ENCODE measurements at places on chromosomes 3 and 15. TPM values are rescaled to one million over a fixed set of nuclear protein-coding genes. Genes with fewer than 3 reads are reported as not detected.

GRCh38 chr3:365268-365667 is 168.7 kb downstream of the CHL1 start:
- DNase-seq, result no peak

DNA sequence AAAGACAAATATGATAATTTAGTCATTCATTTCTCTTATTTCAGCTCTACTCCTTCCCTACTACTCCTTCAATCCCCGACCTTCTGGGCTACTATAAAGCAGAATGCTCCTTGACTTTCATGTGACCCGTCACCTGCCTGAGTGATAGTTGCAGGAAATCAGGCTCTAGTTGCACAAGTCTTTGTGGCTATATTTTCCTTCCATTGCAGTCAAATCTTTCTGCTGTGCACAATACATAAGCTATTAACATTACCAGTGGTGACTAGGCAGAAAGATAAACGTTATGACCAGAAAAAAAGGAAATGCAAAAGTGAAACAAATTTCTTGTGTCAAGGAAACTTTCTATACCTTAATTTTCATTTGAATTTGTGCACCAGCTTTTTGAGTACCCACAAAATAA is 2.3 kb downstream of the SUCNR1 start:
- no peak for DNase-seq

DNA sequence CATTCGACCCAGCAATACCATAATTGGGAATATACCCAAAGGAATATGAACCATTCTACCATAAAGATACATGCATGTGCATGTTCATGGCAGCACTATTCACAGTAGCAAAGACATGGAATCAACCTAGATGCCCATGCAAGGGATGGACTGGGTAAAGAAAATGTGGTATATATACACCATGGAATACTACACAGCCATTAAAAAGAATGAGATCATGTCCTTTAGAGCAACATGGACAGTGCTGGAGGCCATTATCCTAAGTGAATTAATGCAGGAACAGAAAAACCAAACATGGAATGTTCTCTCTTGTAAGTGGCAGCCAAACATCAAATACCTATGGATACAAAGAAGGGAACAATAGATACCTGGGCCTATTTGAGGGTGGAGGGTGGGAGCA is 7.4 kb downstream of the ETFA start:
- no peak for DNase-seq

GRCh38 chr3:150956376-150956775 is 16.2 kb downstream of the CLRN1 start:
- no peak for DNase-seq

GRCh38 chr3:110929816-110930215 is 141.8 kb upstream of the NECTIN3 start:
- DNase-seq, result no peak

DNA sequence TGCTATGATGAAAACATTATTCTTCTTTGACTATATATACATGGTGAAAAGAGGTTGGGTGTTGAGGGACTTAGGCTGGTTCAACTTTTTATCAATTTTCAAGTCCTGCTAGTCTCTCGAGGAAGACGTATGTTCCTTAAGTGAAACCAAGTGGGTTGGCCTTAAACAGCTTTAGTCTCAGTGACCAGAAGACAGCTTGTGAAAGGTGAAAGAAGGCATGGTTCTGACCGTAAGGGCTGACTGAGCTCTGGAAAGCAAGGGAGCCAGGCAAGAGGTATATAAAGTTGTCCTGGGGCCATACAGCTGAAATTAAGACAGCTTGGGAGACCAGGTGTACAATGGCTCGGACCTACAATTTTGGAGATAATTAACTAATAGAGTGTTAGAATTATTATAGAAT is 128.9 kb upstream of the TP63 start:
- no peak for DNase-seq

DNA sequence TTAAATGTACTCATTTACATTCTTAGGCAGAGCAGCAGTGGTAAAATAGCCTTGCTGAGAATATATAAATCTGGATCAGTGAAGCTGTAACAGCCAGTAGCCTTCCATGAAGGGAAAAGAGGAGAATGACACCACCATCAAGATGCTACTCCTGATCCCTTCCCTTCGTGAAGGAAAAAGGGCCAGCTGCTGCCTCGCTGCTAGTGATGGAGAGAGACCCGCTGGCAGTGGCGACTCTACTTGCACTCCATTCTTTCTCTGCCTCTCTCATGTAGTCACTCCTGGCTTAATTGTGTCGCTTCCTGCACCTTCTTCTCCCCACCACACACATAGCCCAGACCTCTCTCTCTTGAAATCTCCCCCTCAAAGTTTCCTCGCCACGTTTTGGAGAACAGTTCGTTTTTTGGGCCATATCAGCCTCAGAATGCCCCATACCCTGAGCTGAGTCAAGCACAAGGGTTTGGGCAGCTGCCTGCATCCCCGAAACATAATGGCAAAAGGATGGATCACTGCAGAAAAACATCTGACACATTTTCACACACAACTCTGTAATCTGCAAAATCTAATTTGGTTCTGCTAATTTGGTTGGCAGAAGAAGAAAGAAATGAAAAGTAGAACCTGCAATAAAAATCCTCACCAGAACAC is 460.3 kb upstream of the IL12A start:
- no peak for DNase-seq

GRCh38 chr3:46748170-46748569 is 30.5 kb upstream of the PRSS50 start:
- DNase-seq, result no peak

DNA sequence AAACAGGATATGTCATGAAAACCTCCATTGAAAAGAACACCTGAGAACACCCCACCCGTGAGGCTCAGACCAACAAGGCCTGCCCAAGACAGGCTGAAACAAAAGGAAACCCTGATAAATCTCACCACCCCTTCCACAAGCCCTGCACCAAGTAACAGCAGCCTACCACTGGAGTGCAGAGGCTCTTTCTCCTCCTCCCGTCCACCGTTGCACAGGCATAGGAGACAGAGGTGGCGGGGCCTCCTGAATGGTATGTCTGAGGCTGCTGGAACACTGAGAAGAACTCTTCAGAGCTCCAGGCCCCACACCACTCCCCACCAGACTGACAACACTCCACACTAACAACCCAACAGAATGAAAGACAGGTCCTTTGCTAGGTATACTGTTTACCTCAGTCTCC is 21.4 kb downstream of the CHDH start:
- no peak for DNase-seq

- DNase-seq, result no peak
Observed at GRCh38 chr15:34102175-34102925, 467 bp downstream of the PGBD4 start.

DNA sequence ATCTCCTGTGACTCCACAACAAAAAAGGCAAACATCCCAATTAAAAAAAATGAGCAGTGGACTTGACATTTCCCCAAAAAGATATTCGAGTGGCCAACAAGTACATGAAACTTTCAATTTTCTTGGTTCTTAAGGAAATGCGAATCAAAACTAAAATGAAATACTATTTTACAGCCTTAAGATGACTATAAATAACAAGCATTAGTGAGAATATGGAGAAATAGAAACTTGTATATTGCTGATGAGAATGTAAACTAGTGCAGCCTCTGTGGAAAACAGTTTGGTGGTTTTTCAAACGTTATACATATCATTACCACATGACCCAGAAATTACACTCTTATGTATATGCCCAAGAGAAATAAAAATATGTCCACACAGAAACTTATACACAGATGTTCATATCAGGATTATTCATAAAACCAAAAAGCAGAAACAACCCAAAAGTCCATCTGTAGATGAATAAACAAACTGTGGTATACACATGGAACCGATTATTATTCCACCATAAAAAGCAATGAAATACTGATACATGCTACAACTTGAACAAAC is 153.2 kb upstream of the GPR149 start:
- no peak for DNase-seq

- no peak for DNase-seq
Observed at GRCh38 chr3:168714609-168715240, 619.0 kb upstream of the GOLIM4 start.

DNA sequence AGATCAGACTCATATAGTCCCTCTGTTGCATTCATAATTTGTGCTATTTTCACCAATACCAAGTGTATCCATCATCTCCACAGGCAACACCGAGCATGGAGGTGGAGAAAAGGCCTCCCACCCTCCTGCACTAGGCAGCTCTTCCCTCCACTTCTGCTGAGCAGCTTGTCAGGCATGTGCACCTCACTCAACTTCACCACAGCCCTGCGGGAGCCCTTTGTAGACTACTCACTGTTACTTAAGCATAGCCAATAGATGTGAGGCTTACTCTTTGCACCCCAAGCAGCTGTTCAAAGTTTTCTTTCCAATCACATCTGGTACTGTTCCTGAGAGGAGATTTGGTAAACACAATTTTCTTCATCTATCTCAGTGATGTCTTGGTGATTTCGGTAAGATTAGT is 16.9 kb upstream of the GUCA1C start:
- DNase-seq, result no peak

DNA sequence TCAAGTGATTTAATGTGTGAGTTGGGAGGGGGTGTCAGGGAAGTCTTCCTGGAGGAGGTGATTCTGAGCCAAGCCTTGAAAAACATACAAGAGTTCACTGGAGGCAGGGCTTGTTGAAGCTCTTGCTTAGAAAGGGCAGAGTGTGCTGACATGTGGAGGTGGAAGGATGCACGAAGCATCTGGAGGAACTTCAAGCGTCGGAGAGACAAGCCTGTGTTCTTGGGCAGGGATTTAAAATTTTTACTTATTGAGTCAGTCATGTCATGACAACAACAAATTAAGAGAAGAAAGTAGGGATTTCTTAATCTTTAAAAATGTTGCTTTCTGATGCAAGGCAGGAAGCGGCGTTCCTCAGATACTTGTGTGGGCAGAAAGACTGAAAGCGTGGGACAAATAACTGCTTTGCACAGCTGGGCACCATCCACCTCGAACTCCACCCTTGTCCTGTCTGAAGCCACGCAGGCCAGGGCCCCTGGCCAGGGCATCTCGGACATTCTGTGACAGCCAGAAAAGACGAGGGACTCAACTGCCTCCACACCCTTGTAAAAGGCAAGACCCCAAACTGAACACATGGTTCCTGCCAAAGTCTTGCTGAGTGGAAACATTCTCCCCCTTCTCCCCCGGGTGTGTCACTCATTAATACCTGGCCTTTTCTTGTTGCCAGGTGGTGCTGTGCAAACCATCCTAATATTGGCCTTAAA is 6.9 kb upstream of the IL16 start:
- peak; percentile 14 for DNase-seq

DNA sequence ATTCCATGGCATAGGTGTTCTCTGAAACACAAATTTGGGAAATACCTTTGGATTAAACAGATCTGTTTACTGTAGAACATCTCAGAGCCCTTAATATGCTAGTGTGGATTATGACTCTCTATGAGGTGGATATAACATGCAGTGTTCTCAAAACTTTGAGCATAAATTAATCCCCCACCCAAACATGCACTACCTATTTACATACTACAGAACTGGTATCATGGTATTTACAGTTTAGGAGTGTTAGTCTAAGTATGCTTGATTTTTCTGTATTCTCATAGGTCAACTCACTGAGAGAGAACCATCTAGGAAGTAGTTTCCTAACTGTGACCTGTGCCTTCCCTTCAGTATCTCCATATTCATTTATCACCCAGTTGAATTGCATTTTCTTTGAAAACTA is 30.9 kb upstream of the ZNF609 start:
- DNase-seq, result no peak

GRCh38 chr15:87728998-87729397 is 527.5 kb downstream of the NTRK3 start:
- DNase-seq, result no peak

DNA sequence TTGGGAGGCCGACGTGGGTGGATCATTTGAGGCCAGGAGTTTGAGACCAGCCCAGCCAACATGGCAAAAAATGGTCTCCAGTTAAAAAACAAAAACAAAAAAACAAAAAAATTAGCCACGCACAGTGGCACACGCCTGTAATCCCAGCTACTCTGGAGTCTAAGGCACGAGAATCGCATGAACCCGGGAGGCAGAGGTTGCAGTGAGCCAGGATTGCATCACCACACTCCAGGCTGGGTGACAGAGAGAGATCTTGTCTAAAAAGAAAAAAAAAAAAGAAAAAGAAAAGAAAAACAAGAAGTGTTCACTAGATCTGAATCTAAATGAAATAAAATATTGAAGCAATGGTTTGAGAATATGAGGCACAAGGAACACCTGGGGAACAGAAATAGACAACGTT is 36.7 kb downstream of the SLC9A9 start:
- peak; percentile 26 for DNase-seq

GRCh38 chr3:45088543-45089358 is 57.4 kb downstream of the CDCP1 start:
- DNase-seq, result peak; percentile 57

- no peak for DNase-seq
Observed at GRCh38 chr3:150216041-150216811, 191.9 kb upstream of the TSC22D2 start.

DNA sequence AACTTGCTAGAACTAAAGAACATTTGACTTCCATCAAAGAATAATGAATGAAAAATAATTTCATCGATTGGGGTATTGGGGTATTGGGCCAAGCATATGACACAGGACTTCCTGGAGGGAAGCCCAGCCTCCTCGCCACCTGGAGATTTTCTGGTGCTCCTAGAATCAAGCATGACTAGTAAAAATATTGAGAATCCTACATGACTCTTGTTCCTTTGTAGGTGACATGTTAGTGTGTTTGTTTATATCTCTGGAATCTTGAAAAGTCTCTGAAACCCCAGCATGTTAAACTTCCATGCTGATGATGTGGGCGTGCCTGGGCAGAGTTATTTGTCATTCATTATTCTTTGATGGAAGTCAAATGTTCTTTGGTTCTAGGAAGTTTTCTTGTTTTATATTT is 90.1 kb upstream of the EPHB3 start:
- no peak for DNase-seq

DNA sequence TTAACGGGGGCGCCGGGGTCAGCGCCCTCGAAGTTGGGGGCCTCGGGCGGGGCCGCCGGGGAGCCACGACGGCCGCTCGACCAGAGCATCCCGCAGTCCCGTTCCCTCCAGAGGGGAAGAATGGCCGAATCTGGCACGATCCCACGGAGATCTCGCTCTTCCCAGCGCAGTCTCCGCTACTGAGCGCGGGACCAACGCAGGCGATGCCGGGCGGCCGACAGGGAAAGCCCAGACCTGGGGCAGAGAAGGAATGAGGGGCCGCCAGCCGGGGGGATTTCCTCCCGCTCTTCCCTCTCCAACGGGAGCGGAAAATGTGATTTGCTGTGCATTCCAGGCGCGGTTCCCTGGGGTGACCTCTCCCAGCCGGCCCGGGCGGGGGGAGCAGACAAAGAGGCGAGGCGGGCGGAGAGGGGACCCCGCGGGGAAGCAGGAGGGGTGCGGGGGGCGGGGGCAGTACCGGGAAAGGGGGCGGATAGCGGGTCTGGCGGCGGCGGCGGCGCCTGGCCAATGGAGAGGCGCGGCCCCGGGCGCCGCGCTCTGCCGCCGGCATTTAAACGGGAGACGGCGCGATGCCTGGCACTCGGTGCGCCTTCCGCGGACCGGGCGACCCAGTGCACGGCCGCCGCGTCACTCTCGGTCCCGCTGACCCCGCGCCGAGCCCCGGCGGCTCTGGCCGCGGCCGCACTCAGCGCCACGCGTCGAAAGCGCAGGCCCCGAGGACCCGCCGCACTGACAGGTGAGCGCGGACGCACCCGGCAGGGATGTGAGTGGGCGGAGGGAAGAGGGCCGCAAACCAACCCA is at the start of gene GREM1:
TSS of gene GREM1 (plus strand) at position 579 of the 801 bp plus-strand sequence. CDS start 12,687 bp downstream, outside the sequence.
- DNase-seq, result peak; percentile 17

Gene SATB1
- total RNA-seq, result 27.7 TPM

Gene ANKRD34C
- total RNA-seq, result not detected

Gene SH2D7
- 6.0 TPM for total RNA-seq

Gene SLCO2A1
- 68.5 TPM for total RNA-seq

Gene CLDN18
- total RNA-seq, result not detected

Gene REC114
- not detected for total RNA-seq

Gene ANKRD63
- not detected for total RNA-seq

Gene GAP43
- total RNA-seq, result 2.6 TPM

Gene MORC1
- total RNA-seq, result not detected

Gene MESP1
- 12.4 TPM for total RNA-seq

All from transverse colon (tissue), 4 donors.